NCI-H1105 (cell line): ENCODE measurements at places on chromosomes 7 and 10.
A peak's percentile ranks its signal among the peaks of the same experiment; 100 is the strongest.

DNA sequence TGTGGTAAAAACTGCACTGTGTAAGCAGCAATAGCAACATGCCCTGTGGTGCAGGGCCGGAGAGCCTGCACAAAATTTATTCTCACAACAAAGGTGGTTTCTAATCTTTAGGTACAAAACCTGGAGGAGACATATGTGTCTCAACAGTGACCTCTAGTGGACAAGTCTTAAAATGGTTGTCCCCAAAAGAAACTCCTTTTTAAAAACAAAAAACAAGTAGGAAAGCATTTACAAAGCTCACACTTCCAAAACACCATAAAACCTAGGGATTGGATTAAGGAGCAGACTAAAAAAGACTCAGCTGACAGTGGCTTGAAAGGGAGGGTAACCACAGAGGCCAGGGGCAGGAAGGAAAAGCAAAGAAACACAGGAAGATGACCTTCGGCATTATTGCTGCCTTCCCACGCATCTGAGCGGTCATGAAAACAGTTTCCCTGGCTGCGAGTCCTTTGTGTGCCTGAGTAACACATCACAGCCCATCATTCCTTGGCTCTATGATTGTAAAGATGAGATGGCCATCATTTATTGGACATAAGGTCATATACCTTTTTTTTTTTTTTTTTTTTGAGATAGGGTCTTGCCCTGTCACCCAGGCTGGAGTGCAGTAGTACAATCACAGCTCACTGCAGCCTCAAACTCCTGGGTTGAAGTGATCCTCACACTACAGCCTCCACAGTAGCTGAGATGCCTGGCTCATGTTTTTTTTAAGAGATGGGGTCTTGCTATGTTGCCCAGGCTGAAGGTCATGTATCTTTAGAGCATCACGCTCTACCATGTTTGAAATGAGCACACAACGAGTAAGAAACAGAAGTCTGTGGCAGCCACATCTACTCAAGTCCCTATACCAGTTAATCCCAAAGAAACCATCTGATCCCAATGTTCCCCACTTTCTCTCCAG is 39.5 kb downstream of the RSU1 start:
- DNase-seq, result peak; percentile 34

GRCh38 chr7:135326636-135327280 is 93.1 kb downstream of the STRA8 start:
- DNase-seq, result peak; percentile 54

GRCh38 chr7:149081914-149082313 is 8.6 kb downstream of the ZNF786 start:
- DNase-seq, result no peak

DNA sequence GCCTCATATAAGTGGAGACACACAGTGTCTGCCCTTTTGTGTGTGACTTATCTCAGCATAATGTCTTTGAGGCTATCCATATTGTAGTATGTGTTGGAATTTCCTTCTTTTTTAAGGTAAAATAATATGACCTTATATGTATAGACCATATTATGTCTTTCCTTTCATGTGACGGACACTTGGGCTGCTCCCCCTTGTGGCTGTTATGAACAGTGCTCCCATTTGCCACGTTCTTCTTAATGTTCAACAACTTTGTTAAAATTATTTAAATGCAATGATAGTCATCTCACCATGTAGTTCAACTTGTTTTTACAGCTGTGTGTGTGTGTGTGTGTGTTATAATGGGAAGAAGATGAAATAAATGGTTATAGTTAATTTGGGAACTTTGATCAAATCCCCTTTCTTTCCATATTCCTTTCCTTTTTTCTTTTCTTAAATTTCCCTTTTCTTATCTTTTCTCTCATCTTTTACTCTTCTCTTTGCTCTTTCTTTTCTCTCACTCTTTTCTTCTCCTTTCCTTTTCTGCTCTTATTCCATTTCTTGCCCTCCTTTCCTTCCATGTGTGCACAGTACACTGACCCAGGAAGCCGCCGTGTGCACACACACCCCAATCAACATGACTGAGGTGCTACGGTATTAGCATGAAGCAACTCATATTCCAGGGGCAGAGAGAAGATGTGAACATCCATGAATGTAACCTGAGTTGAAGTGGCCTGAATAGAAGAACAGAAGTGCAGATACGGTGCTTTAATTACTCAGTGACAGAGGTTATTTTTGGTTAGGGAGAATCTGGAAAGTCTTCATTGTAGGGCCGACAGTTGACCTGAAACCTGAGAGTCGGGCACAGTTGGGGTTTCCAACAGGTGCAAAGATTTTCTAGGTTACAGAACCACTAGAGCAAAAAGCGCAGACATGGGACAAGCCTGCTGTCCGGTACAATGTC is 596.6 kb downstream of the SDK1 start:
- peak; percentile 41 for DNase-seq

DNA sequence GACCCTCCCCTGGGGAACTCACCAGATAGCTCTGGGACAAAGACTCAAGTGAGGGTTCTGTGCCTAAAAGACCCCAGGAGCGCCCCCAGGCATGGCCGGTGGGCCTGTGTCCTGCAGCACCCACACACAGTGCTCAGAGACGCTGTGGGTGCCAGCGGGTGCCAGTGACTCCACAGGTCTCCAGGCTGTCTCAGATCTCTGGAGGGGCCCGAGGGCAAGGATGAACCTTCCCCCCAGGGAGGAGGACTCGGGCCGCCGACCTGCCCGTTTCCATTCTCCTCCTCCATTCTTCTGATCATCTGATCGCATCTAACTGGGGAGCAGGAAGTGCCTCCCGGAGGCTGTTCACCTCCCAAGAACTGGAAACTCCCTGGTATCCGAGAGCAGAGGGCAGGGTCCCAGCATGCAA is 980 bp downstream of the ADAM8 start:
- DNase-seq, result no peak

DNA sequence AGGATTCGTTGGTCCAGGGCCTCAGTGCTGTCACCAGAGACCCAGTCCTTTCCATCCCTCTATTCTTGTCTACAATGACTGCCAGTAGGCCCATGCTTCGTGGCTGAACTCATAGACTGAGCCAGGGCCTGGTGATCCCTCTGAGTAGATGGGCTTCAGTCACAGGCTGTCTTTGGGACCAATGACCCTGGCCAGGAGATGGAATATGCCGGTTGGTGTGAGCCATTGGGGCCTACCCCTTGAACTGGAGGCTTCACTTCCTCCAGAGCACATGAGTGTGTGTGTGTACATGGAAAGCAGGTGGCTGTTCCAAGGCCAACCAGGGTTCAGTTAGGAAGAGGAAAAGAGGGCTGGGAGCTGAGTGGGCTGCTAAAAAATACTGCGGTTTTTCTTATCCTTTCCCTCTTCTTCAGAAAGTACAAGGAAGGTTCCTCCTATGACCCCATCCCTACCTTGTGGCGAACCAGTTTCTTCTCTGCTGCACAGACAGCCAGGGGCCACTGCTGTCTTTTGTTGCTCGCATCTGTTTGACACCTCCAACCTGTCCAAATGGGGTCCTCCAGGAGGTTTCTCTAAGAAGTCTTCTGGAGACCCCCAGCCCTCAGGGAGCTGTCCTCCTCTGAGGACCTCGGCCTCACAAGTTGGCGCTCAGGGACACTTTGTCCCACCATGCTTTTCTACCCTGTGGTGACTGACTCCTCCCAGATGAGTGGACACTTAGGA is 36.6 kb downstream of the ADRA2A start:
- DNase-seq, result no peak

GRCh38 chr10:114303556-114303955 is 64.5 kb downstream of the VWA2 start:
- no peak for DNase-seq

- no peak for DNase-seq
These were observed 613.2 kb downstream of the SDK1 start for GRCh38 chr7:3914051-3914775.
